ENCODE measurements at places on chromosomes 12 and 14.

GRCh38 chr12:68326716-68327115, 5.4 kb downstream of the MDM1 start:
- DNase-seq = no peak

GRCh38 chr12:47033789-47034555, 45.4 kb upstream of the PCED1B start:
- no peak for DNase-seq

DNA sequence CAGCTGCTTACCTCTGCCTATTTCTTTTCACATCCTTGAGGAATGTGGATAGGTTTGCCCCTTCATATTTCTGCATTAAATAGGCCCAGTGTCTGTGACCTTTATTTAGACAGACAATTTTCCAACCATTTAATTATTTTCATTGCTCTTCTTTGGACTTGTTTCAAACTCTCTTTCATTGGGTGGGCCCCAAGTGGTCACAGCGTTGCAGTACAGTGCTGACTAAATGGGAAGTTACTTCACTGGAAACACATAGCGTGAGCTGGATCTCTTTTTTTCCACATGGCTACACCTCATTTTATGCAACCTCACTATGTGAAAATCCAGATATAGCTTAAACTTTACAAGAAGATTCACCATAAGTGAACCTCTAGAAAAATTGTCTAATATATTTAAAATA, 438.9 kb downstream of the ADAMTS20 start:
- DNase-seq = no peak

DNA sequence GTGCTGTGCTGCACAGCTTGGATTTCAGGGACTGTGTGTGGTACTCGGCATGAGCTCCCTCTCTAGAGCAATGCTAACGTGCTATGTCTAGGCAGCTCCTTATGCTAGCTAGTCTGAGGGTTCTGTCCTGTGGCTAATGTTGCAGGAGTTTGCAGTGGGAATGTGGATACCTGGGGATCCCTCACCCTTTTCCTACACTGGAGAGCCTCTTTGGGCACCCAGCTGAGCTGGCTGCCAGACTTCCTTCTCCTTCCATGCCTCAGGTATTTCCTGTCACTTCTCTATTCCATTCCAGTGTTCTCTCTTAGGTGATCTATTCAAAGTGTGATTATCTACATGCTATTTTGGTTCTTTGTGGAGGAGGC, 64.9 kb downstream of the FBXO33 start:
- no peak for DNase-seq

- DNase-seq = no peak
Observed at GRCh38 chr12:121611306-121611705, 15.0 kb upstream of the ORAI1 start.

GRCh38 chr14:101563654-101564443, 2.6 kb downstream of the DIO3 start:
- DNase-seq = no peak

- DNase-seq = no peak
Observed at GRCh38 chr12:101841069-101841468, 10.3 kb upstream of the GNPTAB start.

- no peak for DNase-seq
Observed at GRCh38 chr12:48121522-48121921, 2.4 kb downstream of the PFKM start.

DNA sequence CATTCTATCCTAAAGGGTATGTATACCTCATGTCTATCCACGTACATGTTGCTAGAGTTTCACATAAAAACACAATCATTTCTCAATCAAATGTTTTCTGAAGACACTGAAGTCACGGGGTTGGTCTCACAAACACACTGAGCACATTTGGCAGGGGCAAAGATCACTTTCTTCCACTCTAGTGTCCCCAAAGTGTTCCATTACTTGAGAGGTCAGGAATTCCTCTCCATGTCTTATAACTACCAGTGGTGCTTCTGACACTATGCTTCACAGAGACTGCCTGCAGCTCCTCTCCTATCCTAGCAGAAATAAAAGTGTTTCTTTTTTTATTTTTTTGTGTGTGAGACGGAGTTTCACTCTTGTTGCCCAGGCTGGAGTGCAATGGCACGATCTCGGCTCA, 19.1 kb downstream of the ZFYVE1 start:
- no peak for DNase-seq

DNA sequence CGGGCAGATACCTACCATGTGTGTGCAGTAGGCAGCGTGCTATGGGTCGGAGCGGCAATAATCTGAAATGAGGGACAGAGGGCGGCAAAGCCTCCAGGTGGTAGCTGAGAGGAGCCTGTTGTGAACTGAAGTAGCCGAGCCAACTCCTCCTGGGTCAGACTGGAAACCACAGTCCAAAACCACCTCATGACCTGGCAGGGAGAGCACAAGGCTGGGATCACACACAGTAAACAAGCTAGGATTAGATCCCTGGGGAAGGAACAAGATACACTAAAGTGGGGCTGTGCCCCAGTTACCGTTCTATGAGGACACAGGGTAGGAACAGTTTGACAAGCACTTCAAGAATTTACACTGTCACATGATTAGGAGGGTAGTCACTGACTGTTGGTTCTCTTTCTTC, 49.0 kb downstream of the AREL1 start:
- no peak for DNase-seq

DNA sequence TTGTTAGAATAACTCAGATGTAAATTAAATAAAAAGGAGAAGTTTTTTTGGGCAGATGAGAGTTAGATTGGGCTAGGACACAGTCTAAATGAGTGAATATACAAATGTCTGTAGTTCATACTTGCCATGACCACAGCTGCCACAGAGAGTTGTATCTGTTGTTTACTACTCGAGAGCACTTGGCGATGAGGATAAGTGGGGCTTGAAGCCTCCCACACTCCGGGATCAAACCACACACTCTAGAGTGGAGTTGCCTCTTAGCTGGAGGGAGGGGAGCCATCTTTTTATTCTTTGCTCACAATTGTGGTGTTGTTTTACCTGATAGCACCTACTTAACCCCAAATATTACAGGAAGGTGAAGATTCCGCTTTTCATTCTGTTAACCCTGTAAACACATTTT, 27.5 kb downstream of the BEST3 start:
- no peak for DNase-seq

DNA sequence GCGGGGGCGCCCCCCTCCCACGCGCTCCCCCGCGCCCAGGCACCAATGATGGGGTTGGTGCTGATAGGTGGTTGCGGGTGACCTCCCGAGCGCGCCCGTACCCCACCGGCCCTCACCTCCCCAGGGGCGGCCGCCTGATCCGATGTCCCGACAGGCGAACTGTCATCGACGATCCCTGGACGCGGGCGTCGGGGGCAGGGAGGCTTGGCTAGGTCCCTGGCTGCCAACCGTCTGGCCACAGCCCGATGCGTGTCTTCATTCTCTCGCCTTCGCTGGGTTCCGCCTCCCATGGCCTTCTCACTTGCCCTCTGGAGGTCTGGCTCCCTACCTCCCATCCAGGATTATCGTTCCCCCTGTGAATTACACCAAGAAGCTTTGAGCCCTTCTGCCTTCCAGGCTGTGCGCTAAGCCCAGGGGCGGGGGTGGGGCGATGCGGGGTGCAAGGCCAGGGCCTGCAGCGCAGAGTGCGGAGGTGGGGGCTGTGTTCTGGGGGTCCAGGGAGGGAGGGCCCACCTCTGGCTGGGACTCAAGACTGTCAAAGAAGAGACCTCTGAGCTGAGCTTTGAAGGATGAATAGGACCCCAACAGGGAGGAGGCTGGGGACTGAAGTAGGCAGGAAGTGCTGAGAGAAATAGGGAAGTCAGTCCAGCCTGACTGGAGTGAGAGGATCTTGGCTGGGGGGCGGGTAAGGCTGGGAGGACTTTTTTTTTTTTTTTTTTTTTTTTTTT, 7.7 kb upstream of the RACGAP1 start:
- DNase-seq = no peak

DNA sequence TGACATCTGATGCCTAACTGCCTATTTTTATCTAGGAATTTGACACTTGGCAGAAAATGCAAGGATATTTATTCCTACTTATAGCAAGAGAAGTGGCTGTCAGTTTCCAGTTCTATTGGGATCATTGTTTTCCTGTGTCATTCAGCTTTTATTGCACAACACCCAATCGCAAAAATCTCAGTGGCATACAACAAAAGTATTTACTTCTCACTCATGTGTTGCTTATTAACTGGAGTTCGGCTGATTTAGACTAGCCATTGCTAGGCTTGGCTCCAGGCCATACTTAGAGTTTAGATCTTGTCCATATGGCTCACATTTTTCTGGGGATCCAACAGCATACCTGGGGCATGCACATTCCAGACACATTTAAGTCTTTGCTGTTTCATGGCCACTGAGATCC, 218.6 kb upstream of the SYT1 start:
- DNase-seq = no peak

GRCh38 chr14:90040411-90040810, 21.4 kb upstream of the KCNK13 start:
- DNase-seq = no peak

GRCh38 chr14:41378526-41378925, 228.2 kb upstream of the LRFN5 start:
- DNase-seq = no peak

- no peak for DNase-seq
Observed at GRCh38 chr12:69966839-69967238, 141.8 kb downstream of the MYRFL start.

GRCh38 chr12:103495469-103496456, at the start of gene C12orf42:
Gene C12orf42 (minus strand): TSS chr12:103495968. CDS start chr12:103478426, 17,542 bp downstream.
- peak; percentile 21 for DNase-seq

DNA sequence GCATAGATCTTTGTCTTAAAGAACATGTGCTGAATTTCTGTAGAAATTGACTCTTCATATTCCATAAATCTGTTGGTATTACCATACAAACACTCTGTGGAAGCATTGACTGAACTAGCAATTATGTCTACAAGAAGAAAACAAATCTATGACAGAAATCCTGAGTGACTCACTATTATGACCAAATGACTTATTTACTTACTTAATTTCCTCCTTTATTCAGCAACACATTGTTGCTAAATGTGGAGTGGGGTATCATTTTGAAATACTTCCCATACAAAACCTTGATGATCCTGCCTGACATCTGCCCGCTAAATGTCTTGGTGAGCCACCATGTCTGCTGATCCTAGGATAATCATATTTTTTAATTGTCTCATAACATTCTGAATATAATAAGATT, 99.1 kb upstream of the SLCO1C1 start:
- no peak for DNase-seq

- DNase-seq = no peak
Observed at GRCh38 chr12:25496098-25496587, 56.9 kb downstream of the LMNTD1 start.

- no peak for DNase-seq
Observed at GRCh38 chr14:20799456-20799891, 3.2 kb downstream of the RNASE1 start.

GRCh38 chr14:56608689-56609088, 29.1 kb downstream of the TMEM260 start:
- no peak for DNase-seq

- DNase-seq = no peak
Observed at GRCh38 chr14:67532606-67532997, 488 bp upstream of the PLEKHH1 start.

- no peak for DNase-seq
Observed at GRCh38 chr14:78782551-78782950, 612.4 kb downstream of the NRXN3 start.

GRCh38 chr14:50366589-50366988, 30.1 kb downstream of the CDKL1 start:
- DNase-seq = no peak

GRCh38 chr12:55428331-55429243, 2.5 kb downstream of the OR6C76 start:
- DNase-seq = no peak

DNA sequence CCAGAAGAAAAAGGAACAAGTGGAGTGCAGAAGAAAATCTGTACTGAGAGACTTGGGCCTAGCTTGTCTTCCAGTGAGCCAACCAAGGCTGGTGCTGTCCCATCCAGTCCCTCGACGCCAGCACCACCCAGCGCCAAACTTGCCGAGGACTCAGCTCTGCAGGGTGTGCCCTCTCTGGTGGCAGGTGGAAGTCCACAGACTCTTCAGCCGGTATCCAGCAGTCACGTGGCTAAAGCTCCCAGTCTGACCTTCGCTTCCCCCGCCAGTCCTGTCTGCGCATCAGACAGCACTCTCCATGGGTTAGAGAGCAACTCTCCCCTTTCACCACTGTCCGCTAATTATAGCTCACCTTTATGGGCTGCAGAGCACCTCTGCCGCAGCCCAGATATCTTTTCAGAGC, 15.6 kb downstream of the CIPC start:
- DNase-seq = no peak

- DNase-seq = no peak
Observed at GRCh38 chr12:31275491-31275890, 50.5 kb downstream of the SINHCAF start.

- no peak for DNase-seq
Observed at GRCh38 chr12:43840338-43840737, 4.5 kb downstream of the TMEM117 start.

DNA sequence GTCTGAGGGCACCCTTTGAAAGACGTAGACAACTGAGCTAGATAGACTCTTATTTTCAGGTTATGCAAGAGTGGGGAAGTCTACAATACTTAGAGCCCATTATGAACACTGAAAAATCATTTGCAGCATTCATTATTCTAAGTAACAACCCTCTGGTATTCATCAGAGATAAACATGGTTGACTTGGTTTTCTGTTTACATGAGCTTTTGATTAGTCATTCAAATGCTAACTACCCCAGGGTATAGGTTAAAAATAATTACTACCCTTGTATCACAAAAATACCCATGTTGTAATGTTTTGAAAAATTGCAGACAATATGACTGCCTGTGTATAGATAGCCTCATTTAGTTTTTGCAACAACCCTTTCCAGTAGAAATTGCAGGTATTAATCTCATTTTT, 78.5 kb downstream of the PPFIBP1 start:
- no peak for DNase-seq

- no peak for DNase-seq
Observed at GRCh38 chr14:95189367-95190132, 32.2 kb upstream of the DICER1 start.

DNA sequence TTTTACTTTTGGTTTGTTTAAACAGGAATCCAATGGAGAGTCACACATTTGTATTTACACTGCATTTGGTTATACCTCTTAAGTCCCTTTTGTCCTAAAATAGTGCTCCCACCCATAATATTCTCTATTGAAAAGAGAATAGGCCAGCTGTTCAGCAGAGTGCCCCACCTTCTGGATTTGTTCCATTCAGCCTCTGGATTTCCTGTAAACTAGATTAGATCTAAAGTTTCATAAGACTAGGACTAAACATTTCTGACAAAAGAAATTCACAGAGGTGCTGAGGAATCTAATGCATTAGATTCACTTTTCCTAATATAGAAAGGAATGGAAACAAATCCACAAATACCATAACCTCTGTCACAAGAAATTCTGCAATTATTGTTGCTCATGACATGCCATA, 38.1 kb downstream of the GCH1 start:
- no peak for DNase-seq

- no peak for DNase-seq
Observed at GRCh38 chr12:1107669-1108068, 116.6 kb downstream of the ERC1 start.

DNA sequence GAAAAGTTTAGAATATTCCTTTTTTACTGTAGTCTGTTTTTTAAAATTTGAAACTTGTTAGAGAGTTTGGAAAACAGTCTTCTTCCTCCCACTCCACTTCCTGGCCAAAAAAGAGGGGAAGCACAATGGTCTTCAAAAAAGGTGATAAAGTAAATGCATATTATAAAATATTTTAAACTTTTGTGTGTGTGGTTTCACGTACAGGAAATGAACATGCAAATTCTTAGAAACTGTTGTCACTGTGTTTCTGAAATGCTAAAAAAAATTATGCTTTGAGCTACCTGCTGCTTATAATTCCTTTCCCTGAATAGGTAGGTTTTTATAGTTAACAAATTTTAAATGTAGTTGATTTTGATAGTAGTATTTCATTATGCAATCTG, 2.9 kb downstream of the FGFR1OP2 start:
- DNase-seq = no peak

GRCh38 chr12:103794309-103795213, 46.5 kb downstream of the NT5DC3 start:
- DNase-seq = no peak
